ENCODE measurements at places on chromosomes 1 and 21.

DNA sequence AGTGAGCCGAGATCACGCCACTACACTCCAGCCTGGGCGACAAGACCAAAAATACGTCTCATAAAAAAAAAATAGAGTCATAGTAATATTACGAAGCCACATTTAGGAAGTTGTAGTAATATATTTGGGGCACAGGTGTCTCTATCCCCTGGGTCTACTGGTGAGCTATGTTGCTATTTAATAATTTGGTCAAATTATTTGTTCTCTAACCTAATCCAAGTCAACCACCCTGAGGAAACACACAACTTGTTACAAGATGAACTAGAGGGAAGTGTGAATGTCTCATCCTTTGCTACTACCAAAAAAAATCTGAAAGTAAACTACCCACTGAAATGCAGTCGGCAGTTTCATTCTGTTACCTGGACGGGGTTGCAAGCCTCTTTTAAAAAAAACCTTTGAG lies 35.3 kb downstream of the RGS8 start:
- no peak for DNase-seq

DNA sequence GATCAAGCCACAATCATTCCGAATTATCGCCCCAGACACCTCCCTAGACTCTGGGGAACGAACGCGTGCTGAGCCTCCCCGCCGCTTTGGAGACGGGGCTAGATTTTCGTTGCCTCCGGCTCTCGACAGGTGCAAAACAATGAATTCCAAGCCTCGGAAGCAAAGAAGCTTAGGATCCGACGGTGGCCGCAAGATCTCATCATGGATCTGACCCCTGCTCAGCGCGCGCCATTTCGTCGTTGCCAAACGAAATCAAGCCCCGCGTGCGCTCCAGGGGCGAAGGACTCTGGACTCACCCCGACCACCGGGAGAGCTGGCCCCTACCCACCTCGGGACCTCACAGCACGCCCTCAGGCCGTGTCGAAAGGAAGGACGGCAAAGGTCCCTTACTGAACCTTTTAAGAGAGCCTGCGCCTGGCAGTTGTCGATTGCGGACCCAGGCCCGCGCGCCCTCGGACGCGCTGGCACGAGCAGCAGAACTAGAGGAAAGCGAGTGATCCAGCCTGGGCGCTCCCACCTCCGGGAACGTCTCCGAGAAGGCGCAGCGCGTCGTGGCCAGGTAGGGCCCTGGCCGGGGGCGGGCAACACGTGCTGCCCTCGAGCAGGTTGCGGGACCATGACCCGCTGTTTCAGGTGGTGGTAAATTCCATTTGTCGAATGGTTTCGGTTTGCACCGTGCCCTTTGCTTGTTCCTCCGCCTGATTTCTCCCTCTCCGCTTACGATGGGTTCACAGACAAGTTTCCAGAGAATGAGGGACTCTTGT lies 1.6 kb upstream of the RUNX3 start:
- no peak for DNase-seq

GRCh38 chr1:58392083-58392482 lies 154.4 kb downstream of the OMA1 start:
- DNase-seq: no peak

DNA sequence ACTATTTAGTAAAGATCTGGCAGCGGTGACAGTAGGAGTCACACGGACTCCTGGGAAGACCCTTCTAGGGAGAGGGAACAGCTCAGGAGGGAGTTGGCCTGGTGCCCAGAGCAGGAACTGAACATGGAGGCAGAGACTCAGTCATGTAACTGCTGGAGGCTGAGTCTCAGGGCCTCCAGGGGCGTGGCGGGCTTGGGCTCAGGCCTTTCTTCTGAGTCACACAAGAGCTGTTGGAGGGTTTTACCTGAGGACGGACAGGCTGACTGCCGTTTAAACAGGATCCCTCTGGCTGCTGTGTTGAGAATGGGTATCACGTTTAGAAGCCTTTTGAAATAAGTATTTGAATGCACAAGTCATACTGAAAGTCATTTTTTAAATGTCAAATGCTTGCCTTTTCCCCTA lies 7.2 kb upstream of the ETS2 start:
- DNase-seq: peak; percentile 88

DNA sequence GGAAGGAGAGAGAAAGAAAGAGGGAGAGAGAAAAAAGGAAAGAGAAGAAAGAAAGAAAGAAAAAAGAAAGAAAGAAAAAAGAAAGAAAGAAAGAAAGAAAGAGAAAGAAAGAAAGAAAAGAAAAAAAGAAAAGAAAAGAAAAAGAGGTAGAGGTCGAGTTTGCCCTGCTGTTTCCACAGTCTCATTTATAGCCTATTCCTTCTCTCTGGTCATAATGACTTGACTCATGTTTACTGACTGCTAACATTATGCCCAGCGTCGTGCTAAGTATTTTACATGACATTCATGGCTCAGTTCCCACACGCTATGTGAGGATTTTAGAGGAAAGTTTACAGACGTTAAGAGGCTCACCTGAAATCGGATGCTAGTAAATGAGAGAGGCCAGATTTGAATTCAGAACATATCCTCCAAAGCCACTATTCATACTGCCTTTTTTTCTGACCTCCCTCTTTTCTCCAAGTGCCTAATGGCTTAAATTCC lies 263.0 kb downstream of the TNR start:
- no peak for DNase-seq

DNA sequence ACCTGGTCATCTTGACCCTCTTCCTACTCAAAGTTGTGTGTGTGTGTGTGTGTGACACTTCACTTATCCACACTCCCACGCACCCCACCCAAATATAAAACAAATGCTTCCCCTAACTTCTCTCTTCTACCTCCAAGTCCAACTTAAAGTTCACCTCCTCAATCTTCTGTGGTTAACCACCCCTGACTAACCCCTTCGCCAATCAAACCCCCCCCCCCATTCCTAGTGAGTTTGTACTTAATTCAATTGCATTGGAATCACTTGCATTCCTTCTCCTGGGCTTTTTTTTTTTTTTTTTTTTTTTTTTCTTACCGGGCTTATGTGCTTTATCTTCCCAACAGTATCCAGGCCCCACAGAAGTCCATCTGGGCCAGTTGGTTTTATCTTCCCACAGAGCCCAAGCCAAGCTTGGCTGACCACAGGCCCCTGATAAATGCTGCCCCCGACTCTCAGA lies 78.4 kb downstream of the CD58 start:
- no peak for DNase-seq

- no peak for DNase-seq
Observed at GRCh38 chr1:102186536-102186935, 189.8 kb upstream of the OLFM3 start.

DNA sequence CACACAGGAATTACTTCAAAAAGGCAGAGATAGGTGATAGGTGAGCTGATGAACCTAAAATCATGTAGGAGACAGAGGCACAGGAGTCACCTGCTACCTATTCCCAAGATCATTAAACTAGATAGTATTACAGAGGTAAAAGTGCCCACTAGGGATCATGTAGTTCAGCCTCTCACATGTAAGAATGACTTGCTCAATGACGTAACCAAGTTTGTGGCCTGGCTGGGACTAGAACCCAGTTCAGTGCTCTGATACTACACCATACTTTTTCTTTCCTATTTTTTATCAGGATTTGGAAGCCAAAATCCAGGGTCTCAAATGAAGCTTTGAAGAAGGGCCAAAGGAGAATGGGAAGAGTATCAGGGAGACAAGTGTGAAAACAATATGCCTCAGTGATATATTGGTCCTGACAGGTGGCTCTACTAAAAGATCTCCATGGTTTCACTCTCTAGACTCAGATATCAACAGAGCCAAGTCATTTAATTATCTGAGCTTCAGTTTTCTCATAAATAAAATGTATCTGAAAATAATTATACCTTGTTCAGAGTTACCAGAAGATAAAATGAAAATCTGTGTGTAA lies 87.3 kb upstream of the SLFNL1 start:
- no peak for DNase-seq

DNA sequence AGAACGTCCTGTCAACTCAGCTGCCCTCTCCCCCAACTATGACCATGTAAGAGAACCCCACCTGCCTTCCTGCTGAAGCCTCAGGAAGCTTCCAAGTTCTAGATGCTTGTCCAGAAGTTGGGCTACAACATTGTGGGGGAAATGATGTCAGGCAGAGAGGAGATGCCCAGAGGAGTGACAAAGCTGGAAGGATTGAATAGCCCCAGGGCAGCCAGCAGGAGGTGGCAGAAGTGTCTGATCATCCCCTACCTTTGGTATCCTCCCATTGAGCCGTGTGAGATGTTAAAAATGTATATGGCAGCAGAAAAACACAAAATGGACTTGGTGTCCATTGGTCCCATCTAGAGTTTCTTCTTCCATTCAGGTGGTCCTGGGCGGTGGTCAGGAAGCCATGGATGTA lies 6.6 kb downstream of the EIF3I start:
- no peak for DNase-seq

GRCh38 chr1:3060601-3061551 lies 8.1 kb upstream of the PRDM16 start:
- DNase-seq: peak; percentile 82

- no peak for DNase-seq
Observed at GRCh38 chr1:177130451-177130945, 34.0 kb downstream of the ASTN1 start.

DNA sequence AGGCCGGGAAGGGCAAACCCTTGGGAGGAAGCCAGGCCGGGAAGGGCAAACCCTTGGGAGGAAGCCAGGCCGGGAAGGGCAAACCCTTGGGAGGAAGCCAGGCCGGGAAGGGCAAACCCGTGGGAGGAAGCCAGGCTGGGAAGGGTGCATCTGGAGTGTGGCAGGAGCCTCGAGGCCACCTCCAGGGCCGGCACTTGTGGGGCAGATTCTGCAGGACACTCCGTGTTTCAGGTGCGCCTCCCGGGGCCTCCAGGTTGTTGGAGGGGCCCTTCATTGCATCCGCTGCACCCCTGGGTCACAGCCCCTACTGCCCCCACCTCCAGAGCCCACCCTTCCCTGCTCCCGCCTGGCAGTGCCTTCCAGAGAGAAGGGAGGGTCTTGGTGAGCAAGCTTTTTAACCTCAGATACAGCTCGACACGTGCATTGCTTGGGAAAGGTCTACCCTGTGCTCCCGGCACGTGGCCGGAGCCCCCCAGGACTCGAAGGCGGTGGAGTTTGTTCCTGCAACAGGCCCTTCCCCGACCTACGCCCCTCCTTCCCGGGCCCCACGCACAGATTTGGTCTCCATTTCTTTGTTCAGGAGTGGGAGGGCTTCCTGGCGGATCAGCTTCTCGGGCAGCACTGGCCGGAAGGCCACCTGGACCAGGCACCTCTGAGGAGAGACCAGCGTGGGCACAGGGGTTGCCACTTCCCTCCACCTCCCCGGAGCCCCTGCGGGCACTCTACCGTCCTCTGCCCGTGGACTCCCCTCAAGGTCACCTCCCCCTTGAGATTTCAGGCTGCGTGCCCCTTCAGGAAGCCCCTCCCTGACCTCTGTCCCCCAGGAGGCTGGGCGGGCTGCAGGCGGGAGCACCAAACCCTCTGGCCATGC lies 9.4 kb upstream of the TMEM52 start:
- no peak for DNase-seq

DNA sequence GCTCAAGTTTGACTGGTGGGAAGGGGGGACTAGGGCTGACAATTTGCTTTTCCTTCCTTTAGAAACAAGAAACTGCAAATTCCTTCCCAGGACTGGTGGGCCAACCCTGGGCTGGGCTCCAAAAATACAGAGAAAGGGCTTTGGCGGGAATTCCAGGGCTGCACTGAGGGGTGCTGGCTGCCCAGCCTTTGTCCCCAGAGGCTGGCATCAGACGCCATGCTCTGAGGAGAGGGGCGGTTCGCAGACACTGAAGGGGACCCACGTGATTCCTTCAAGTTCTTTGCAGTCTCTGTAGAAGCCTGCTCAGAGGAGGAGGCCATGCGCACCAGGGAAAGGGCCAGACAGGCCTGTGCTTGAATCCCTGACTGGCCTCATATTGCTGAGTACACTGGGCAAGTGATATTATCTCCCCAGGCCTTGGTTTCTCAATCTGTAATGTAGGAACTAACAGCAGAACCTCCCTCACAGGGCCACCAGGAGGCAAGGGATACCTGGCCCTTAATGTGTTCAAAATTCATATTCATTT lies 119.5 kb downstream of the EPHB2 start:
- DNase-seq: no peak

DNA sequence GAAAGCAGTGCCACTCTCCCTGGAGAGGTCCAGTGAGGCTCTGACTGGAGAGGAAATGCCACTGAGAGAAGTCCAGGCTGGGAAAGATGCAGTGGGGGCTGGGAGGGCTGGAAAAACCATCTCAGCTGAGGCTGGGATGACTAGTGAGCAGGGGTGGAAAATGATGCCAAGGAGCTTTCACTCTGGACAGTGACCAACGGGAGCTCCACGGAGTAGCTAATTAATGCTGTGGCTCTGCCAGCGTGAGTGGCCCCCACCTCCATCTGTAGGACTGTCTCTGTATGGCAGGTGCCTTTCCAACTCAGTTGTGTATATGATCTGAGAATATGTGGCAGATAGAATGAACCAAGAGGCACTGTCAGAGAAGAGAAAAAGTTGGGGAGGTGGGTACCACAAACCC lies 86.7 kb downstream of the DDX20 start:
- no peak for DNase-seq

GRCh38 chr1:7621334-7622219 lies 149.5 kb upstream of the VAMP3 start:
- DNase-seq: no peak

- DNase-seq: no peak
Observed at GRCh38 chr1:7233237-7233540, 447.9 kb downstream of the CAMTA1 start.

DNA sequence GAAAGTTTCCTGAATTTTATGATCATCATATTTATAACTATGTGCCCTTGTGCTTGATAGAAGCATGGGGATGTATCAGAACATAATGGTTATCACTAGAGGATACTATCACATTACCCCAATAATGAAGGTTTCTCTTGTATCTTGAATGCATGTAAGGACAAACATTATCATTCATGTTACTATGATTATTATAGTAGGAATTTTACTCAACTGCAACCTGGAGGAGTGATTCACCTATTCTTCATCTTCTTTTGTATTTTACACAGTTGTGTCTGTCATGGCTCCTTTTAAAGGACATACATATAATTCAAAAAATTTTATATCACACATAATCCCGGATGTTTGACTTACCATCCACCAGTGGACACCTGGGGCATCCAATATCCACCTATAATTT lies 143.8 kb upstream of the TMPRSS15 start:
- DNase-seq: no peak

- no peak for DNase-seq
Observed at GRCh38 chr1:14181191-14181795, 417.2 kb upstream of the KAZN start.

DNA sequence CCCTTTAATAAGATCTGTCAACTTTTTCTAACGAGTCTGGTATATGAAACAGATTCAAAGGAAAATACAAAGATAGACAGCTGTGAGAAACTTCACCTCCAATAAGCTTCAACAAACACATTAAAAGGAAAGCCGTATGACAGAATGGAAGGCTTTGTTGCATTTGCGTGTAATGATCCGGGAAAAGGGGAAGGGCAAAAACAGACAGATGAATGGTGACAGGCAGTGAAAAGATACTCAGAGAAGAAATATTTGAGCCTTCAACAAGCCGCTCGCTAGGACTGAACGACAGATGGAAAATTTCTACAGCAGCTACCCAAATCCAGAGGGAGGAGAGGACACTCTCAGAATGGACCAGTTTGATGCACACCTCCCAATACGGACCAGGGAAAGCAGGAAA lies 14.9 kb downstream of the COPA start:
- DNase-seq: no peak

GRCh38 chr1:55702064-55702463 lies 486.9 kb upstream of the USP24 start:
- no peak for DNase-seq

- no peak for DNase-seq
Observed at GRCh38 chr21:43188181-43188580, 19.4 kb downstream of the CRYAA start.

- peak; percentile 90 for DNase-seq
Observed at GRCh38 chr21:45470773-45471524, 66.0 kb downstream of the COL18A1 start.

- no peak for DNase-seq
Observed at GRCh38 chr1:51927029-51927428, 48.5 kb upstream of the NRDC start.

Measured in H54 (cell line).